Stimulated activated CD4-positive, alpha-beta T cell treated with anti-CD3 and anti-CD28 coated beads, Interleukin-4, amount 100 ng/mL, for 1 hour (primary cell): ENCODE measurements at places on chromosomes 12 and 14.

DNA sequence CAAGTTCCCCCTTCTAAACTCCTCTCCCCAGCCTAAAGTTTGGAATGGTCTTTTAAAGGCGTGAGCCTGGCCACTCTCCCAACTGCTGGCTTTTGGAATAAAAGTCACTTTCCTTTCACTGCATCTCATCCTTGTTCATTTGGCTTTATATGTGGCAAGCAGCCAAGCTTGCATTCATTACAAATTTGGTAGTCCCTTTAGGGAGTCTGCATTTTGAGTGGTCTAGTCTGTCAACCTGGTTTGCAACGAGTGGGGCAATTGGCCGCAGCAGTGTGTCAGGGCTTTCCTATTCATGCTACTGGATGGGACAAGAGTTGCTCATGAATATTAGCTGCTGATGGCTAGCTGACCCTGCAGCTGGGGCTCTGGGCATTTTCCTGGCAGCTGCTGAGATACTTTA lies 57.0 kb downstream of the CATSPERB start:
- no peak for DNase-seq

DNA sequence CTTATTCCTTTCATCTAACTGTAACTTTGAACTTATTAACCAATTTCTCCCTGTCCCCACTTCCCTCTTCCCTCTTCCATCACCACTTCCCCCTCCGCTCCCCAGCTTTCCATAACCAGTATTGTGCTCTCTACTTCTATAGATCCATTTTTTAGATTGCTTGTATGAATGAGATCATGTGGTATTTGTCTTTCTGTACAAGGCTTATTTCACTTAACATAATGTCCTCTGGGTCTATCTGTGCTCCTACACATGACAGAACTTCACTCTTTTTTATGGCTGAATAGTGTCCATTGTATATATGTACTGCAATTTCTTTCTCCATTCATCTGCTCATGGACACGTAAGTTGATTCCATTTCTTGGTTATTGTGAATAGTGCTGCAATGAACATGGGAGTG lies 14.4 kb downstream of the ERP27 start:
- no peak for DNase-seq

DNA sequence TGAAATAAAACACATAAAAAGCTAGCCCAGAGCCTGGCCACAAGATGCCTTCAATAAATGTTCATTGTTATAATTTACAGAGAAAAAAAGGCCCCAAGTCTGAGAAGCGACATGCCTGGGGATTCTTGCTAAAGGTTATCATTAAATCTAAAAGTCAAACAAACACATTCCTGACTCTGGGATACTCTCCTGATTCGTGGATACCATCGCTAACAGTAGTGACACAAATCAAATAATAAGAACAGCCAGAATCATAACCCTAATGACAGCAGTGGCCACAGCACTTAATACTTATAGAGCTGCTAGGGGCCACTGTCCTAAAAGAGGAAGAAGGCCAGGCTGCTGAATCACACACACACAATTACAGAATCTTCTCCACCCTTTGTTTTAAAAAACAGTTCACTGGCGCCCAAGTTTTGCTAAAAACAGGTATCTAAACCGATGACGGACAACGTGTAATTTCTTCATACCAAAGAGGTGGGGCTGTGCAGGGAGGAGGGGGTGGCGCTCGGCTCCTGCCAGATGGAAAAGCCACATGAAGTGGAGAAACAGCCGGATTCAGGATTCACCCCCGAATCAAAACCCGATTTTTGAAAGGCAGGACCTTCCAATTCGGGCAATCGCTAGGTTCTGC lies 1.2 kb downstream of the CLIP1 start:
- DNase-seq = peak; percentile 23

GRCh38 chr12:106248312-106248845 lies 559 bp upstream of the CKAP4 start:
- DNase-seq = peak; percentile 28

- no peak for DNase-seq
These were observed 5.9 kb downstream of the MMP17 start for GRCh38 chr12:131833896-131834641.
